NCI-H2081 treated with DMSO at 0.1 percent for 48 hours (cell line): ENCODE measurements at places on chromosomes 2 and 18.

GRCh38 chr18:5238371-5238976 lies 41.4 kb upstream of the AKAIN1 start:
- no peak for DNase-seq

GRCh38 chr2:231522418-231523180 lies 7.6 kb downstream of the NMUR1 start:
- no peak for DNase-seq

- no peak for DNase-seq
These were observed 64.7 kb downstream of the STK39 start for GRCh38 chr2:168182550-168183249.

- DNase-seq = no peak
These were observed 19.5 kb downstream of the MRPL44 start for GRCh38 chr2:223976635-223977226.

GRCh38 chr2:81648806-81649205 lies 1344.3 kb upstream of the LRRTM1 start:
- no peak for DNase-seq

GRCh38 chr2:1990151-1990589 lies 245.9 kb upstream of the PXDN start:
- DNase-seq = no peak

- no peak for DNase-seq
These were observed 141.6 kb downstream of the TWIST2 start for GRCh38 chr2:238989484-238989883.

DNA sequence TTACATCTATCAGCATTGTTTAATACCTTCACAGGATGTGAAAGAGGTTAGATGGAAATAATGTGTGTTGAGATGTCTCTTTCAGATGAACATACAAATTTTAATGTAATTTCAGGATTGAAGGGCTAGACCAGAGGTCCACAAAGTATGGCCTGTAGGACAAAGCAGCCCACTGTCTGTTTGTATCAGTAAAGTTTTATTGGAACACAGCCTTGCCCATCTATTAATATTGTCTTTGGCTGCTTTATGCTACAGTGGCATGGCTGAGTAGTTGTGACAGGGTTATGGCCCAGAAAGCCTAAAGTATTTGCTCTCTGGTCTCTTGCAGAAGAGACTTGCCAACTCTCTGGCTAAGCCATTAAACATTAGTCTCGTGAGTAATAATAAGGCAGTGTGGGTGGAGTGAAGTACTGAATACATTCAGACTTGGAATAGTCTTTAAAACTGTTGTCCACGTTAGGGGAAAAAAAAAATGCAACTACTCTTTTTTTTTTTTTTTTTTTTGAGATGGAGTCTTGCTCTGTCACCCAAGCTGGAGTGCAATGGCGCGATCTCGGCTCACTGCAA lies 74.5 kb upstream of the NOSTRIN start:
- DNase-seq = no peak

- no peak for DNase-seq
These were observed 58.4 kb downstream of the SEMA4F start for GRCh38 chr2:74712223-74713053.

DNA sequence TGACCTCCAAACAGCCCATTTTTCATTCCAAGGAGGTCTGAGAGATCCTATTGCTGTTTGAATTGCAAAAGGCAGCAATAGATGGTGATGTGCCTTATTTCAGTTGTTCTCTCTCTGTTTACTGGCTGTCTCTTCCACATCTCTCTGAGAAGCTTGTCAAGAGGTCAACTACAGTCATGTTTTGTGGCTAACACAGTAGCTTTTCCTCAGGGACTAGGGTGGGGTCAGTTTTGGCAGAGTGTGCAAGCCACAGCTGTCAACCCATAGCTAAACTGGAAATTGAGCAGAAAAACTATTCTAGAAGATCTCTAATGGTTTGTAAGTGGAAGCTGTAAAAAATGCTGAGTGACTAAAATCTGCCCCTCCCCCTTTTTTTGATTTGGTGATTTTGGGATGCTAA lies 67.1 kb downstream of the DIS3L2 start:
- no peak for DNase-seq

- no peak for DNase-seq
These were observed 19.9 kb upstream of the PLEKHH2 start for GRCh38 chr2:43616967-43617680.

GRCh38 chr2:230258483-230258882 lies 32.9 kb downstream of the SP140 start:
- DNase-seq = no peak

DNA sequence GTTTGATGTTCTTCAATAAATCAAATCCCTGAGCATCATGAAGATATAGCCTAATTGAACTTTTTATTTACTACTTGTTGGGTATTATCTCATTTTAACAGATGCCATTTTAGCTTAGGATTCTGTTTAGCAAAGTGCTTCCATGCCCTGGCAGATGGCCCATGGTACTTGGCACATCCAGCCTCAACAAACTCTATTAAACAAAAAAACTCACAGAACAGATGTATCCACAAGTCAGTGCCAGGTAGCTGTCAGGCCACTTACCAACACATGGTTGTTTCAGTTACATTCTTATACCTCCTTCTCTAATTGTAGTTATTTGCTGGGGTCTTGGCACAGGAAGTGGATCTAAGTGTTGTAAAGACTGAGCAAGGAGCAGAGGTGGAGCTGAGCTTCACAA lies 29.6 kb downstream of the GAD1 start:
- DNase-seq = no peak

GRCh38 chr2:154437104-154437503 lies 261.4 kb upstream of the KCNJ3 start:
- DNase-seq = no peak

DNA sequence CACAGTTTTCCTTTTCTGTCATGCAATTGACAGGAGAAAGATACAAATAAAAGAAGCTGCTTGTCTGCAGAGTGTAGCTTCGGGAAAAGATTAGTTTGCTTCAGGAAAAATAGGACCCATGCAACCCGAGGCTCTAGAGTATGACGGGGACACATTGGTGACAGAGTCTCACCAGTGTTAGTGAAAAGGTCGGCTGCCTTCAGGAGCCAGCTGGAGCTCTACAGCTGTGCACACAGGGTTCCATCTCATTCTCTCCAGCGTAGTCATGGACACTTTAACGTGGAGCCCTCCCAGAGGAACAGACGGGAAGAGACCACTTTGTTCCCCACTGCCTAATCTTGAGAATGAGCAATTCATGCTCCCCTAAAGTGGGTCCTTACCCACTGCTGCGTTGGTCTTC lies 42.9 kb downstream of the FECH start:
- DNase-seq = no peak

DNA sequence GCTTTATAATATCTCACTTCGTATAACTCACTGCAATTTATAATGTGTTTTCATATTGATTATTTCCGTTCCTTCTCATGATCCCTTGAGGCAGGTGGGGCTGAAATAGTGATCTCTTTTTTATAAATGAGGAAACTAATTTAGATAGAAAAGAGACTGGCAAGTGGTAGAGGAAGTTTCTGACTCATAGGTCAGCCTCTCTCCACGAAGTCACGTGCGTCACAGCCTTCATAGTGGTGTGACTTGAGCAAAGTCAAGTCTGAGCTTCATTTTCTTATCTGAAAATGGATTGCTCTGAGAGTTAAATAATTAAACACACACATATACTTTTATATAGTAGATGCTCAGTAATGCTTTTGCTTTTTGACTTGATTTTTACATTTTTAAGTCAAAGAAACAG lies 19.9 kb downstream of the ABCG5 start:
- DNase-seq = no peak

DNA sequence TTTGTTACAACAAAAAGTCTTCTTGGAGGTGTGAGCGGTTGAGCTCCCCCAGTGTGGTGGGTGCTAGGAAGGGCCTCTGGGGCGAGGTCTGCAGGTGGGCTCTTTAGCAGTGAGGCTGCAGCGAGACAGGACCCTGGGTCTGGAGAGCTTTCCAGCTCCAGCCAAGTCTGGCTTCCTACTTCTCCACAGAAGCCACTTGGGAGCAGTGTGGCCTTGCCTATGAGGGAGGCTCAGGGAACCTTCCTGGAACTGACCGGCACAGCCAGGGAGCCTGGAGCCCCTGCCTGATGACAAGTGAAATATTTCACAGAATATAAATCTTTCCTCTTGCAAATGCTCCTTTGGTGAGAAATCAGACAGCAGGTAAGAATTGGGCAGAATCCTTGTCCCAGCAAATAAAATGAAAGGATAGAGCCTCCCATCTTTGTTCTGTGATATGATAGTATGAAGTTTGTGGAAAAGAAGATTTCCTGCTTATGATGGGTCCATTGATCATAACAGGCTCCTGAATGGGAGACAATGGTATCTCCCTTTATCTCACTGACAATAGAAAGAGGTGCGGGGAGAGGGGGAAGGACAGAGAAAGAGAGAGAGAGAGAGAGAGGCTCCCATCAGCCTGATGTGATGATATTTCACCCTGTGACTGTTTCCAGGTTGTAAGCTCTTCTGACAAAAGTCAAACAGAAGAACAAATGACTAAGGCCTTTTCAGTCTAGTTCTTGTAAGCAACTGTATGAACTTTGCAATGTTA lies 289.8 kb upstream of the SPRED2 start:
- DNase-seq = no peak

- no peak for DNase-seq
These were observed 56.3 kb upstream of the TANC1 start for GRCh38 chr2:158912112-158912511.

- DNase-seq = no peak
These were observed 146.7 kb upstream of the L3MBTL4 start for GRCh38 chr18:6561420-6561861.

DNA sequence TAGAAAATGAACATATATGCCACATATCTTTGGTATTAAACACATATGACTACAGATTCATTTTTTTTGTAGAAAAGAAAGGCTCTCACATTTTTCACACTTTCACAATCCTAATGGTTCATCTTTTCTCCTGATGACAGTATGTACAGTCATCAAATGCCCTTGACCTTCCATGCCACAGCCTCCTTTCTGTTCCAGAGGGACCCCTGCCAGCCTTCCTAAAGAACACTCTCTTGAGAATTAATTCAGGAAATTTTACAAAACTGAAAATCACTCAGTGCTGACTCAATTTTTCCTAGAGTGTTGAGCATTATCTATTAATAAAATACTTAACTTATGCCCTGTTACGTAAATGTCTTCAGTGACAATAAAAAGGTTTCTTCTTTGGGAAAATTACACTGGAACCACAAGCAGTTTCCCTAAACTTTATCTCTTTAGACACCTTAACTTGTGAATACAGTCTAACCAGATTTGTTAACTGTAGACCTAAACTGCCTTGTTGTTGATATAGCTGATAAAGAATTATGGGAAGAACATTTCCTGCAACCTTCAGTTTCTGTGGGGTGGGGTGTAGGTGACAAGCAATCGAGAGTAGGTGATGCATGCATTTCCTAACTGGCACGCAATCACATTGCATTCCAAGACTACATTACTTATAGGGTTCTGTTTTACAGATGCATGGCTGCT lies 15.3 kb upstream of the ACOXL start:
- DNase-seq = no peak

DNA sequence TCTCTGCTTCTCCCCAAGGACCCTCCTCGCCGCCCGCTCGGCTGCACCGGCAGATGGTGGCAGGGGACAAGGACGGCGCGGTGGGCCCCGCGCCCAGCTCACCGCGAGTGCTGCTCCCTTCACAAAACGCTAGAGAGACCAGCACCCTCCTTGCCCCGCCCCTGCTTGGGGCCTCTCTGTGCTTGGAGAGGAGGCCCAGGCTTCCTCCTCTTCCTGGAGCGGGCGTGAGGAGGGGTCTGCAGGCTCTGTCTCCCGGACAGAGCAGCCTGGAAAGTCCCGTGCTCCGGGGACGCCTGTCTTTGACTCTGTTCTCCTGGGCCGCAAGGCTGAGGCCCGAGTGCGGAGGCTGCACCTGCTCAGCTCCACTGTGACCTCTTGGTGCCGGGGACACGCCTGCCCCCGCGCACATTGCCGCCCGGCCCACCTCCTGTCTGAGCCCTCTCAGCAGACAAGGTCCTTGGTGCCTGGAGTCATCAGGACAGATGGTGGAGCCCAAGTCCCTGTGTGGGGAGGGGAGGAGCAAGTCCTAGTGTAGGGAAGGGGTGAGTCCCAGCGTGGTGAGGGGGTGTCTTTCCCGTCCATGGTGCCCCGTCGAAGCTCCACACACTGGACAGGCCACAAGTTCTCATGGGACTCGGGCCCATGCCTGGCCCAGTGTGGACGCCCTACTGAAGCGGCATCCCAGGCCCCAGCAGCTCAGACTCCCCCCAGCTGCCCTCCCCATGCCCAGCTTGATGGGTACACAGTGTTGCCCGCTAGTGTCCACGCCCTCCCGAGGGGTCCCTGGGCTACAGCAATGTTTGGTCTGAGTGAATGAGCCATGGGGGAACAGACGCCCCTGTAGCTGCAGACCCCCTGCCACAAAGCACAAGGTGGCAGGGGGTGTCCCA lies 33.8 kb downstream of the RTP5 start:
- no peak for DNase-seq

GRCh38 chr18:66553824-66554223 lies 50.1 kb downstream of the CDH19 start:
- no peak for DNase-seq

DNA sequence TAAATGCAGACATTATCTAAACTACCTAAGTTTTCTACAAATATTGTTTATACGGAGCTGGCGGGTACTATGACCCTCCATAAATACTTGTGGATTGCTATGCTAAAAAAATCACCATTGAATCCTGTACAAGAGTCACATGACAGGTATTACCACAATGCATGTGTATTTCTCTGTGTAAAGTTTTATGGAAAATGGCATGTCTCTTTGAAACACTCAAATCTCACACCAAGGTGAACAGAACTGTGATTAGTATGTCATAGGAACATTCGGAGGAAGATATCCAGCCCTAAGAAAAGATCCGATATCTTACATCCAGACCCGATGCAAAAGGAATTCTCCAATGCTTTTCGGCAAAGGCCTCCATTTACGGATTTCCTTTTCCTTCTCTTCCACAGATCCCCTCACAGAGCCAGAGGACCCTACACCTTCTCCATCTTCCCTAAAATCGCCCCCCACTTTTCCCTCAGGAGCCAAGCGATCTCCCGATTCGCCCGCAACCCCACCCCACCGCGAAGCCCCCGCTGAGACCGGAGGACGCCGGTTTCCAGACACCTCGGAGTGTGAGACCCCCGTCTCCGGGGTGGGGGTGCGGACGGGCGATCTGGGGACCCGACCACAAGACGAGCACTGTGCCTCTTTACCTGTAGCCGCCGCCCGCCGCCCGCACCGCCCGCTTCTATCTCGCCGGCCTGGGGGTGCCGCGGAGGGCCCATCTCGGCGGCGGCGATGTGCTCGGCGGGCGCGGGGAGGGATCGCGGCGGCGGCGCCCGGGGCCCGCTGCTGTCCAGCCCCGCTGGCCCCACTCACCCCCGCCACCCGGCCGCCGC lies 1.2 kb downstream of the SAP130 start:
- no peak for DNase-seq

GRCh38 chr2:3262437-3263388 lies 114.9 kb downstream of the EIPR1 start:
- DNase-seq = no peak
